ENCODE measurements at places on chromosomes 5 and 9. TPM values are rescaled to one million over a fixed set of nuclear protein-coding genes. Genes with fewer than 3 reads are reported as not detected.

- DNase-seq, result no peak
These were observed 141.8 kb upstream of the MAST4 start for GRCh38 chr5:66454186-66455078.

DNA sequence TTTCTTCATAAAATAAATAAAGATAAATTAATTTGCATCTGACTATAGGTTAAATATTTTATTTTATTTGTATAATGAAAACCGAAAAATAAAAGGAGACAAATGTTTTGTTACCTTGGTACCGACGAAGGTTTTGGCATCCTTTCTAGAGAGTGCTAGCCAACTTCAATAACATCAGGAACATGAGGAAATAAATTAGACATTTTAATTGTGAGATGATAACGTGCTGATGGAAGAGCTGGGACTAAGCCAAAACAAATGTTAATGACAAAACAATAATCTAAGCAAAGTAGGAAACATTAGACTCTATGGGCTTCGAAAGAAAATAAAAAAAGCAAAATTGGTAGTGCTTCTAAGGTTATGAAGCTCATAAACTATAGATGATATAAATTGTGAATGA lies 201.0 kb downstream of the IRX2 start:
- no peak for DNase-seq

DNA sequence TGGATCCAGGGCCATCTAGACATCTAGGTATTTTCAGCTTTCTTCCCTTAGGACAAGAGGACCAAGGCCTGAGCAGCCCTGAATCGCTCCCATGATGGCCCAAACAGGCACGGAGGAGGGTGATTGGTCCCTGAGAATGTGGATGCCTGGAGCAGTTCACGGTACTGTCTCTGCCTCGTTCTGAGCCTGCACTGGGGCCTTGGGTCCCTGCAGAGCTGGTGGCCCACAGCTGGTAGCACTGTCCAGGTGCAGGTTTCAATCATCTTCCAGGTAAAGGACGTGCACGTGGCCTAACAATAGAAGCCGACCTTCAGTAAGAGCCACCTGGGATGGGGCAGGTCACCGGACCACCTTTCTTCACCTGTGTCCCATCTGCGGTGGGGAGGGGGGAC lies 19.4 kb upstream of the FCN1 start:
- DNase-seq, result no peak

DNA sequence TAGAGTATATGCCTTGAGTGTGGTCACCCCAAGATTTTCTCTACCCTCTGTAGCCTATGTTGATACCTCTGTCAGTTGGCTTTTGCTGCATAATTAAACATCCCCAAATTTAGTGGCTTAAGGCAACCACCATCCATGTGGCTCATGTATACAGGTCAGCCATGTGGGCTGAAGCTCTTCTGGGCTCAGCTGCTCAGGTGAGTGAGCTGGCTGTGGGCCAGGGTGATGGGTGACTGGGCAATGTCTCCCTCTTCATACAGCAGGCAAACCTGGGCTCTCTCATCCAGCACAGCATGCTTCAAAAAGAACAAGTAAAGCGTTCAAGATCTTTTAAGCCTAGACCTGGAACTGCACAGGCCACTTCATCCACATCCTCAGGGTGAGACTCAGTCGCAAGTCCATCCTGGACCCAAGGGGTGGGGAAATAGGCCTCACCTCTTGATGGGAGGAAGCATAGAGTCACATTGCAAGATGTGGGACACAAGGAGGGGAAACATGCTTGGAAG lies 188.2 kb upstream of the TAS2R1 start:
- DNase-seq, result no peak

GRCh38 chr9:4833781-4834560 lies 41.2 kb downstream of the RCL1 start:
- DNase-seq, result no peak

GRCh38 chr5:77991084-77991483 lies 214.9 kb upstream of the TBCA start:
- DNase-seq, result no peak

The GMCL2 gene
- total RNA-seq, result not detected

The CDHR2 gene
- total RNA-seq, result not detected

The TRIP13 gene
- total RNA-seq, result 74.0 TPM

The C6 gene
- total RNA-seq, result not detected

The NUTM2G gene
- not detected for total RNA-seq

The PLPPR1 gene
- not detected for total RNA-seq

The DBH gene
- not detected for total RNA-seq

All from PC-9 (cell line).